ENCODE measurements at places on chromosomes 12 and 14.

DNA sequence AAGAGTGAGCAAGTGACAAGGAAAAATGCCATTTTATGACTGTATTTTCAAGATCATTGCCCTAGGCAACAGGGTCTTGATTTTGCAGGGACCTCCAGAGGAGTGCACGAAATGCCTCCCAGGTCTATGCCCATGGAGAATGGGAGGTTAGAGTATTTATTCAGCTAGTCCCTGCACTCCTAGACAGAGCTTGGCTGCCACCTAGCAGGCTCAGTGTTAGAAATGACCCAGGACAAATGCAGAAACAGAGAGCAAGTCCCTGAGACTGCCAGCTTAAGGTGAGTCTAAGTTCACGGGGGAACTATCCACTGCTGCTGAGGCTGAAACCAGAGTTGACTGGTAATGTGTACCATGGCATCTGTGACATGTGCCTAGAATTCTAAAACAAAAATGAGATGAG is 506.4 kb downstream of the MED13L start:
- H3K27me3 ChIP-seq: peaks cover 24% of the 10 kb centered on the region
- peaks cover 6% of the 10 kb centered on the region for H3K4me1 ChIP-seq
- H3K4me3 ChIP-seq: no peak overlapping the region
- peak; percentile 8 for DNase-seq
- peaks cover 8% of the 10 kb centered on the region for H3K36me3 ChIP-seq

- H3K27me3 ChIP-seq: peaks cover 8% of the 10 kb centered on the region
- no peak for DNase-seq
- H3K36me3 ChIP-seq: no peaks in the 10 kb centered on the region
- H3K27ac ChIP-seq: no peak overlapping the region
Measured at GRCh38 chr14:26377150-26377549, 220.7 kb downstream of the NOVA1 start.

GRCh38 chr12:130698106-130698505 is 18.0 kb downstream of the RIMBP2 start:
- DNase-seq: no peak
- H3K27ac ChIP-seq: no peak overlapping the region
- H3K4me1 ChIP-seq: peaks cover 36% of the 10 kb centered on the region
- no peak overlapping the region for H3K4me3 ChIP-seq
- peaks cover 21% of the 10 kb centered on the region for H3K27me3 ChIP-seq

- H3K27me3 ChIP-seq: no peaks in the 10 kb centered on the region
- H3K4me1 ChIP-seq: no peaks in the 10 kb centered on the region
- no peaks in the 10 kb centered on the region for H3K36me3 ChIP-seq
- no peak overlapping the region for H3K27ac ChIP-seq
- no peak for DNase-seq
- no peak overlapping the region for H3K4me3 ChIP-seq
Measured at GRCh38 chr14:42950363-42950762, 1343.7 kb downstream of the LRFN5 start.

DNA sequence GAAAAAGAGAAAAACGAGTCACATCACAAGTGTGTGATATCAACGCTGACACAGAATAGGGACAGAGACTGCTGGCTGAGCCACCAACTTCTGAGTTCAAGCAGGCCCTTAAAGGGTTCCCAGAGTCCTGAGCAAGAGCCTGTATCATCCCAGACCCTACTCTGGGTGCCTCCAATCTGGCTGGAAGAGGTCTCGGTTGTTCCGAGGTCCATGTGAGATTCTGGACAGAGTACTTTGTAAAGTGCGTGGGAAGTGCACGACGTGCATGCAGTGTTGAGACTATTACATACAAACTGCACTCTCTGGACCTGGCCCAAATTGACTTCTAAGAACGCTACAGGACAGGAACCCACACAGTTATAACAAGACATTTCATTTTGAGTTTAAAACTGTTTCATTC is 40.6 kb downstream of the MOK start:
- H3K36me3 ChIP-seq: no peaks in the 10 kb centered on the region
- peaks cover 12% of the 10 kb centered on the region for H3K4me1 ChIP-seq
- DNase-seq: no peak
- H3K27ac ChIP-seq: peak overlapping the region; percentile 25
- H3K27me3 ChIP-seq: peaks cover 6% of the 10 kb centered on the region

DNA sequence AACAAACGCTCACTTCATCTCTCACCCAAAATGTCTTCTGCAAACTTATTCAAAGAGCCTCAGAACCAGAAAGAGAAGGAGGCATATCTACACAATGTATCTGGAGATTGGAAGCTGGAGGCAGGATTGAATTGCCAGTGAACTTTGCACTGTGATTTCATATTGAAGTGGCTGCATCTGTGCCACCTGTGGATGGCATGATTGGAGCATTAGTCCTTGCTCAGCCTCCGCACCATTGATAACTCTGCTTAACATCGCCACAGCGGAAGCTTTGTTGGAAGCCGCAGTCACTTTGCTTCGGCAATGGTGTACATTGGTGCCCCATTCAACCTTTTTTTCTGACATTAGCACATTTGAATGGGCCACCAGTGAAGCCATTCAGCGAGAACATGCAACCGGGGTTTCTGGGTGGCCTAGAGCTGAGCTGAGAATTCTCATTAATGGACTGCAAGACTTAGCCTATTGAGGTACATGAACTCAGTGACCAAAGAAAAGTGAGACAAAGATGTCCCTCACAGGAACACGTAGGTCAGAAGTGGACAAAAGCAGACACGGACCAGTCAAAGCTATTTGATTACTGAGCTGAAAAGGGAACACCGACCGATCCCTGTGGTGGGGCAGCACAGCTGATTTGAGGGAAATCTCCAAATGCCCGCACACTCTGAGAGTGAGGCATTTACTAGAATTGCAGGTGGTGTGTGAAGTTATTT is 130.4 kb downstream of the BRMS1L start:
- peaks cover 7% of the 10 kb centered on the region for H3K27me3 ChIP-seq
- H3K4me3 ChIP-seq: no peak overlapping the region
- H3K27ac ChIP-seq: no peak overlapping the region
- no peaks in the 10 kb centered on the region for H3K36me3 ChIP-seq
- DNase-seq: no peak
- H3K4me1 ChIP-seq: no peaks in the 10 kb centered on the region

- peaks cover 30% of the 10 kb centered on the region for H3K4me1 ChIP-seq
- DNase-seq: no peak
- H3K27ac ChIP-seq: no peak overlapping the region
- H3K36me3 ChIP-seq: no peaks in the 10 kb centered on the region
- peaks cover 99% of the 10 kb centered on the region for H3K27me3 ChIP-seq
Measured at GRCh38 chr14:37598747-37599506, 3.5 kb downstream of the TTC6 start.

DNA sequence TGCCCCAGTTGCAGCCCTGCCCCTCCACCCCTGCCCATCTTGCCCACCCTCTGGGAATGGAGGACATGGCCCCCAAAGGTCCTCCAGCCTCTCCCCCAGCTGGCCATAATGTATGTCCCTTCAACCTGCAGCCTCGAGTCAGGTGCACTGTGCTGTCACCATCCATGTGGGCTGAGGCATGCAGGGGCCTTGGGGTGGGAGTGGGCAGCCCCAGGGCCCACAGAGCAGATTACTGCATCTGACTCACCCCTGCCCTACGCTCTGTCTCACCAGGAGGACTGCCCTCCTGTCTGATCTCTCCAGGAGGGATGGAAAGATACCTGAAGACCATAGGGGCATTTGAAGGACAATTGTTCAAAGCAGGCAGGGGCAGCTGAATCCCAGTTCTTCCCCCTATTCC is 13.3 kb downstream of the SYNDIG1L start:
- H3K4me3 ChIP-seq: no peak overlapping the region
- H3K4me1 ChIP-seq: peaks cover 33% of the 10 kb centered on the region
- no peaks in the 10 kb centered on the region for H3K36me3 ChIP-seq
- peaks cover 3% of the 10 kb centered on the region for H3K27me3 ChIP-seq

DNA sequence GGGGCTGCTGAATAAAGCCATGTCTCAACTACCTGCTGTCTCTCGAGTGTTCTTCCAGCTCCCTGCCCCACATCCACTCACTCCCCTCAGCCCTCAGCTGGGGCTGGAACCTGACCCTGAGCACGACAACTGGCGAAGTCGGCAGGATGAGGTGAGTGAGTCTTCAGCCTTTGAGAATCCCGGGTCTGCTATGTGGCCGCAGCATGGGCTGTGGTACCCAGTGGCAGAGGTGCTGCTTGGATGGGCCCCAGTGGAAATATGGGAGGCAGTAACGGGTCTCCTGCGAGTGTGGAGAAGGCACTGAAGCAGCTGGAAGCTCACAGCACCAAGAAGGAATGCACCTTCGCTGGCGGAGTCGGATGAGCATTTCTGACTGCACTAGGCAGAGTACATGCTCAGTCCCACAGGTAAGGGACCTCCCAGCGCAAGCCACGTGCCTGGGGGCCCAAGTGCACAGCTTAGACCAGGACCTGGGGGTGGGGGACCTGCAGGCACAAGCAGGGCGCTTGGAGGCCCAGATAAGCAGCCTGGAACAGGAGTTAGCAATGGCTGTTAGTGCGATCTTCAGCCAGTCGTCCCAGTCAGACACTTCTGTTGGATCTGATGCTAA is 95.5 kb upstream of the TMPO start:
- no peak for DNase-seq
- no peak overlapping the region for H3K4me3 ChIP-seq
- H3K27me3 ChIP-seq: peaks cover 2% of the 10 kb centered on the region
- H3K36me3 ChIP-seq: no peaks in the 10 kb centered on the region

GRCh38 chr12:53659011-53659551 is 16.8 kb downstream of the ATP5MC2 start:
- H3K4me3 ChIP-seq: no peak overlapping the region
- peak overlapping the region; percentile 99 for H3K27ac ChIP-seq
- H3K4me1 ChIP-seq: peaks cover 27% of the 10 kb centered on the region

- H3K4me1 ChIP-seq: no peaks in the 10 kb centered on the region
- peaks cover 5% of the 10 kb centered on the region for H3K36me3 ChIP-seq
- peaks cover 3% of the 10 kb centered on the region for H3K27me3 ChIP-seq
- no peak overlapping the region for H3K27ac ChIP-seq
- DNase-seq: no peak
- no peak overlapping the region for H3K4me3 ChIP-seq
Measured at GRCh38 chr12:94500831-94501567, 41.3 kb upstream of the CEP83 start.

DNA sequence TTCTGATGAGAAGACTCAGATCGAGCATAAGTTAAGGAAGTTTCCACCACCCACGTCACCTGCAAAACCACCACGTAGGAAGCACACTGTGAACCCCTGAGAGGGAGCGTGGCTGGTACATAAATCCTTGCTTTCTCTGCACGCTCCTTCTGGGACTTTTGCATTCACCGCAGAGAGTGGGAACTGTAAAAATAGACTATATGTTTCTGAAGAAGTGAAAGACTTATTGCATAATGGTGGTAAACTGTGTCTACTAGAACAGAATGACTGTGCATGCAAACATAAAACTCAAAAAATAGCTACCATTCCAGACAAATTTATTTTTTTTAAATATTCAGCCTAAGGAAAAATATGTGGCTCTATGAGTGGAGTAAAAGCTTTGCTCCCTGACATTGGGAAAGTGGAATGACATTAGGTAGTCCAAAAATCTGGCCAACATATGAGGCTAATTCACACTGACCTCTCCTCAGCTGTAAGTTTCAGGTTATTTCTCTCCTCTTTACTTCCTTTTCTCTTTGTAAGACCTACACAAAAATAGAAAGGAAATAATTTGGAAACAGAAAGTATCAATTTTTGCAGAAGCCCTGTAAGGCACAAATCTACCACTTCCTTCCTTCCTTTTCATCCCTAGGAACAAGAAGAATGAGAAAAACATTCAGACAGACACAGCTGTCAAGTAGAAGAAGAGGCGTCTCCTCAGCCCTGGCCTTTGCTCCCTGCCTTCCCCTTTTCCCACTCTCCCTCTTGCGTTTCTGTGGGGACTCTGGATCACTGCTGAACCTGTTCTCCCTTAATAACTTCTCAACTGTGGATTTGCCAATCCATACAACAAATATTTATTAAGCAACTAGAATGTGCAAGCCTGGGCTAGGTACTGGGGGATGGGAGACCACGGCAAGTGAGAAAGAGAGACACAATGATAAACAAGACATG is 264.3 kb upstream of the FOXN3 start:
- peaks cover 3% of the 10 kb centered on the region for H3K27me3 ChIP-seq
- H3K36me3 ChIP-seq: no peaks in the 10 kb centered on the region
- no peaks in the 10 kb centered on the region for H3K4me1 ChIP-seq
- DNase-seq: no peak

DNA sequence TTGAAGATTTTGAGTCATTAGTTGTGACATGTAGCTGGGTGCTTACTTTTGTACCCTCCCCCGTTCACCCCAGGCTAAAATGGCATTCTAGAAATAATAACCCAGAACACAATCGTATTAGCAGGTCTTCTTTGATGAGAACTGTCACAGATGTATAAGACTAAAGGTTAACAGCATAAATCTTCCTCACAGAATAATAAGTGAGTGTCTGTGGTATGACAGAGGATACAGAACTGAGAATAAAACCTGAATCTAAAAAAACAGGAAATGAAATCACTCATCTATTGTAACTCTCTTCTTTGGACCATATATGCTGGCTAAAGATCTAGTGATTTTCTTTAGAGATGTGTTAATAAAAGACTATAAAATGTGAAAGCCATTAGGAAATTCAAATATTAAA is 746.6 kb downstream of the LRFN5 start:
- H3K4me3 ChIP-seq: no peak overlapping the region
- no peak overlapping the region for H3K27ac ChIP-seq
- DNase-seq: no peak
- H3K27me3 ChIP-seq: peaks cover 7% of the 10 kb centered on the region
- no peaks in the 10 kb centered on the region for H3K36me3 ChIP-seq

GRCh38 chr12:47777741-47778558 is 4.9 kb downstream of the SLC48A1 start:
- DNase-seq: no peak
- peaks cover 26% of the 10 kb centered on the region for H3K27me3 ChIP-seq
- no peak overlapping the region for H3K27ac ChIP-seq
- H3K4me1 ChIP-seq: peaks cover 46% of the 10 kb centered on the region
- H3K36me3 ChIP-seq: peaks cover 5% of the 10 kb centered on the region
- H3K4me3 ChIP-seq: no peak overlapping the region

DNA sequence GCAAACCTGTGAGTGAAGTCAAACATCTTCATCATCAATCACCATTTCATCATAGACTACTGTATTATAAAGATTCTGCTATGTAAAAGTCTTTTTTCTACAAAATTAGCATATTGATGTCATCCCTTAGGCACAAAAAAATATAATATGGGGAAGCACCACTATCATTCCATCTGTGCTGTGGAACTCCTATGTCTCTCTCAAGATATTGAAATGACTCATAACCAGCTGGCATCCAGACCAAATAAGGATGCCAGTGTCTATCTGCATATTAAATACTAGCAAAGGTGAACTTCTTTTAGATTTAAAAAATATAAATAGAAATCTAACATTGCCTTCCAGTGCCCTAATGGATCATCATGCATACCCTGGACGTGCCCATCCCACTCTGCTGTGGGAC is 17.9 kb upstream of the DCAF5 start:
- H3K4me1 ChIP-seq: no peaks in the 10 kb centered on the region
- DNase-seq: no peak
- H3K36me3 ChIP-seq: no peaks in the 10 kb centered on the region
- H3K4me3 ChIP-seq: no peak overlapping the region
- no peak overlapping the region for H3K27ac ChIP-seq

- peak overlapping the region; percentile 9 for H3K27ac ChIP-seq
- H3K4me3 ChIP-seq: no peak overlapping the region
- peaks cover 79% of the 10 kb centered on the region for H3K36me3 ChIP-seq
- DNase-seq: no peak
Measured at GRCh38 chr12:906062-906585, 43.4 kb downstream of the RAD52 start.
